Breast epithelium (tissue), 4 donors: ENCODE measurements at places on chromosomes 5 and 9. TPM values are rescaled to one million over a fixed set of nuclear protein-coding genes. Genes with fewer than 3 reads are reported as not detected.

The SV2C gene
- total RNA-seq: 1.3 TPM

The ZNF189 gene
- 23.9 TPM for total RNA-seq

The LCN12 gene
- 5.6 TPM for total RNA-seq

The FAM174A gene
- total RNA-seq: 32.3 TPM

The NFIB gene
- total RNA-seq: 105 TPM

The IER5L gene
- 18.4 TPM for total RNA-seq

The TRIM36 gene
- 7.2 TPM for total RNA-seq

The RETREG1 gene
- 27.1 TPM for total RNA-seq

The RMRP gene
- total RNA-seq: 2,058 TPM
